ENCODE measurements at places on chromosomes 4 and X.

- no peak for DNase-seq
Observed at GRCh38 chr4:148857239-148857972, 415.2 kb upstream of the NR3C2 start.

DNA sequence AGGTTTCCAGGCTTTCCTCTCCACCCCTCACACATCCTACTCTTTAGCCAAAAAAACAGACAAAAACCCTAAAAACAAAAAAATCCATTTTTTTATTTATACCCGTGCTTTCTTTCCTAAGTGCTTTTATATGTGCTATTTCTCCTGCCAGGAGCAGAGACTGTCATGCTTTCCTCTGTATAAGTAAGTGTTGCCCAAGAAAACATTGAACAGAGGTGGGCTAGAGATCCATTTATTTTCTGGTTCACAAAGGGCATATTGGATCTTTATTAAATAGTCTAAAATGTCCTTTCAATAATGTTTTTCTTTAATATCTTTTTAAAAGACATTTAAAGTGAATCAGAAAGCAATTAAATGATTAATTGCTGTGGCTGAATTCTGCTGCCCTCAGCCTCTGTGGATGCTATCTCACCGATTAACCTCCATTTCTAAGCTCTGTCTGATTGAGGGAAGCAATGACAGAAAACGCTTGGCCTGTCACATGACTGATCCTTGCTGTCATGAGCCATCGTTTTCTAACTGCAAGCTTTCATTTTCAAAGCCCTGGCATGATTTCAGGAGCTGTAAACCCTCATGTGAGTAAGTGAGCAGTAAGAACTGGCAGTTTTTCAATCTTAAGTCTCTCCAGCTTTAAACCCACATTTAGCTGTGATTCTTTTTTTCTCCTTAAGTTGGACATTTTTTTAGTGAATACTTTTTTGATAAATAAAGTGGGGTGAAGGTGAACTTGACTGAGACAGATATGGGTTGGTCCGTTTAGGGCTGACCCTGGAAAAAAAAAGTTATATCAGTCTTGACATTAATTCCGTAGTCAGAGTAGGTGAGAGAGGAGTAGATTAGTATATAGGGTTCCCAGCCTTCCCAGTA is 180.7 kb upstream of the PGRMC2 start:
- no peak for DNase-seq

DNA sequence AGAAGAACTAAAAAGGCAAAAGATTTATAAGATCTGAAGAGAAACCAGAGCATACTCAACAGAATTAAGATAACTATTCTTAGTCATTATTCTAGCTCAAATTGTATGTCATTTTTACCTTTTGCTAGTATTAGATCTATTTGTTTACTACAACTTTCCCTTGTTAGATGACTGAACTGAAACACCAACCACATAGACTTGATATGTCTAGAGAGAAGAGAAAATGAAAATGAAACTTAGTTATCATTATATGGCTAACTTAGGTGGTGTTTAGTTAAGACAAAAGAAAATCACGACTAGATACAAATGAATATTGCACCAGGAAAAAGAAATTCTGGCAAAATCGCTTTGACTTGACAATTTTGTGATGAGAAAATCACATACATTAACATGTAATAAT is 690.8 kb downstream of the PCDH18 start:
- no peak for DNase-seq

GRCh38 chr4:123699880-123700771 is 303.5 kb downstream of the SPRY1 start:
- no peak for DNase-seq

DNA sequence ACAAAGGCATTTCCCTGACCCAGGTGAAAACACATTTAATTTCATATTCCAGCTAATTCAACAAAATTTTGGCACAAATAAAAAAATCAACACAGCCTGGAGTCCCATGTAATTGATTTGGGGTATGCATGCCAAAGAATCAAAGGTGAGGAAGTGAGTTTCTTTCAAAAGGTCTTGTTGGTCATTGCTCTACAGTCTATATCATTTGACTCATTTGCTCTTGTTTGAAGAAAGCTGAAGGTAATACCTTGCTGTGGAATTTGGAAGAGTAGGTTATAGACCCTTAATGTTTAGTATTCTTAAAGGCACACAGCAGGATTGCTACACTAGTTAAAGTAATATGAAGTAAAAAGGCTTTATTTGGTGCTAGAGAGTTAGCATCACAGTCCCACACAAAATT is 25.4 kb downstream of the COL4A6 start:
- no peak for DNase-seq

DNA sequence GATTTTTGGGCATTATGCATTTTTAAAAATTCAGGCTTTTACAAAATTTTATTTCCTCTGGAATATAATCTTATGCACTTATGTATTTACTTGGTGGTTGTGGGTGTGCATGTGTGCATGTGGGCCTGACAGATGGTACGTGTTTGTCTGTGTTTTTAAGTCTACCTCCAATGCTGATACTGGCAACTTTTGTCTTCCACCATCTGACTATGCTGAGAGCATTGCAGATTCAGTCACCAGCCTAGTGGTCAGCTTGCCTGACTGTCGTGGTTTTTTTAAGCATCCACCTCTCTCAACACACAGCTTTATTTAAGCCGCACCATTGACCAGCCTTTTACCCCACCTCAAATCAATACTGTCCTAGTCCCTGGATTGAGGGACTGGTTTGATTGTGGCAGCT is 37.1 kb downstream of the FSTL5 start:
- no peak for DNase-seq

DNA sequence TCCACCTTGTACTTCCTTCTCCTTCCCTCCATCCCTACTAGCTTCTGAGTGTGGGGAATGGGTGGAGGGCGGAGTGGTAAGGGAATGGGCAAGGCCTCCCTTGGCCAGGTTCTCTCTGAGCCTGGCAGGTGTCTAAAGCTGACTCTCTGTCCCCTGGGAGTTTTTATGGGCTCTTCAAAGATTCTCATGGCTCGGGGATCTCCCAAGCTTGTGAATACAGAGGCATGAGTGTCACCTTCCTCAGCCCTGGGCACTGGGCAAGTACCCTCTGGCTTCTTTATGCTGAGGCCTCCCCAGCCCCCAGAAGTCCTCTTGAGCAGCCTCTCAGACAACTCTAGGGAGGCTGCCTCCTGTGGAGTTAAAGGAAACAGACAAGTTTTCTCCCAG is 32.5 kb upstream of the DDX3X start:
- no peak for DNase-seq

DNA sequence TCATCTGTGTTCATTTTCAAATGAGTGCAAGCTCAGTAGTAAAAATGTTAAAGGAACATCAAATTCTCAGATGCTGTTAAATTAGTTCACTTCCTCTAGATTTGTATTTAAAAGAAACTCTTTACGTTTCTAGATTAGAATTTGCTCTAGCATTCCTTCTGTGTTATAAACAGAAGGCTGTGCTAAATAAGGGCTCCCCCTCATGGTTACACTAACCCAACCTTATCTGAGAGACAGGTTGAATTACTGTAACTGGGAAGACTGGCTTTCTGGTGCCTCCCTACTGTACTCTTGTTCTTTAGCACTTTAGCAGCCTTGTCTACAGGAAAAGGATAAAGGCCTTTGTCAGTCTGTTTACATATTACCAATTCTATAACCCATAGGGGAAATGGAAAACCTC is 56.8 kb downstream of the RXFP1 start:
- DNase-seq: no peak

- no peak for DNase-seq
Observed at GRCh38 chrX:47771473-47771872, 65.2 kb upstream of the ZNF81 start.

DNA sequence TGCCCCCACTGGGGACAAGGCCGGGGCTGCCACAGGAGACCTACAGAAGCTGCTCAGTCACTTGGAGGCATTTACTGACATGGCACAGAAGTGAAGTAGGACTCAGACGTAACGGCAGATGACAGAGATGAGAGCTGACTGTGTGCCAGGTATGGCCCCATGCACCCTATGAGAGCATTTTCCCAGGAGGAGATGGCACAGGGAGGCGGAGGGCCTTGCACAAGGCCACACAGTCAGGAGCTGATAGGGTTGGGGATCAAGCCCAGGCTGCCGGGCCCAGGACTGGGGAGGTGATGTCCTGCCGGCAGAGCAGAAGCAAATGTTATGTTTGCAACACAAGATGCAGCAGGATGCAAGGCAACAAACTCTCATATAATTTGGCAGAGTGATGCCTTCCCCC is 34.1 kb downstream of the NAT8L start:
- DNase-seq: no peak

GRCh38 chr4:146959692-146960091 is 14.0 kb upstream of the TTC29 start:
- no peak for DNase-seq

DNA sequence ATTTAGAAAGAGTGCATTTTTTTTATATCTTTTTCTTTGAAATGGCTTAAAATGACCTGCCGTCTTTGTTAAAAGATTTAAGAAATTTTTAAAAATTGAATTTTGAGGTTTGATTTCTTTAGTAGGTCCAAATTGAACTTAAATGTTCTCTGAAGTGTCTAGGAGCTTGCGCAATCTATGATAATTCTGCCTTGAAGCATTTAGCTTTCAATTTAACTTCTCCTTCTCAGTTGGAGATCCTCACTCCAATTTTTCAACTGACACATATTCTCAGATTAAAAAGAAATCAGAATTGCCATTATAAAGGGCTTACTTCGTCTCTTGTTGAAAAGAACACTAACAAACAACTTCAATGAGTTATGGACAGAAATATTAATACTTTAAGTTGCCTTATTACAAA is 273.5 kb downstream of the TMA16 start:
- DNase-seq: no peak

GRCh38 chr4:143300860-143301259 is 35.8 kb upstream of the GAB1 start:
- no peak for DNase-seq

- DNase-seq: no peak
Observed at GRCh38 chrX:55489314-55490009, at the start of gene USP51. USP51 (minus strand) TSS chrX:55489848; CDS start chrX:55488939, 909 bp downstream.

GRCh38 chr4:63049278-63049677 is 1360.0 kb downstream of the TECRL start:
- no peak for DNase-seq

DNA sequence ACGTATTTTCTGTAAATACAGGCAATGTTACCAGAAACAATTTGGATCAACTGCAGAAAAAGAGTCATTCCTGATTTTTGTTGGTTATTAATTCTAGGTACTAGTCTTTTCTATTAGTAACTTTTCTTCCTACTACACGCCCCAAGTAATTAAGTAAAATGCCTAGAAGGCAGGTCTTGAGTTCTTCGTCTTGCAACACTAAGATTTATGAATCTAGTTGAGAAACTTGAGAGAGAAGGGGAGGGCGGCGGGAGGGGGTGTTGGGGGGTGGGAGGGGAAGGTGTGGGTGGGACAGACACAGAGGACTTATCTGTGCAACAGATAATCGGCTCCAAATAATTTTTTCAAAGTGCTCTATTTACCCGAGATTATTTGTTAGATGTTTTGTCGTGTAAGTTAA is 3.0 kb downstream of the RAP2C start:
- no peak for DNase-seq

GRCh38 chr4:27886120-27886519 is 1025.5 kb downstream of the STIM2 start:
- DNase-seq: no peak

GRCh38 chr4:143282211-143282707 is 54.4 kb upstream of the GAB1 start:
- no peak for DNase-seq

DNA sequence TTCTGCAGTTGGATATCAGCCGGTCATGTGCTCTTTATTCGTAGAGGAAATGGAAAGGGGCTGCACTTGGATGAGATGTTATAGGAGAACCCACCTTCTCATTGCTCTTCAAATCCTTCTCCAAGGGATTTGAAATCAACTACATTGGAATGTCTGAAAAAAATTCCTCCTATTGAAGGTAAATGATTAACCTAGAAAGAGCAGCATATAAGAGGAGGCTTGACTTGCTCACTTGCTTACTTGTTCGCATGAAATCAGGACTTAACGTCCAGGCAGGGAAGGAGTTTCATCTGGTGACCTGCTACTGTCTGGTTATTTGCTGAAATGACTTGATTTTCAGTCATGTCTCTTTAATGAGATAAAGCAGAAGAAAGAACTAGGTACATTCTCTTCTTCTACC is 338.4 kb upstream of the NOCT start:
- no peak for DNase-seq

DNA sequence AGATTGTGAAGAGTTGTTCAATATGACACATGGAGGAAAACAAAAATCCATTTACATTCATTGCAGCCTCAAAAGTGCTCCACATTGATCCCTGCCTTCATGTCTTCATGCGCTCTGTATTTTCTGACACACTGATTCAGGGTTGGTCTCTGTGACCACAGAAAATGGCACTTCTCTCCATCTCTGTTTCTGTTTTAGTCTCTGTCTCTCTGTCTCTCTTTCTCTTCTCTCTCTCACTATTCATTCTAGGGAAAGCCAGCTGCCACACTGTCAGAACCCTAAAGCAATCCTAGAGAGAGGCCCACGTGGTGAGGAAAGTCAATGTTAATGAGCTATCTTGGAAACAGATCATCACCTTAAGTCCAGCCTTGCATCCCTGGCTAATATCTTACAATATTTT is 2238.4 kb downstream of the PCDH7 start:
- DNase-seq: no peak

DNA sequence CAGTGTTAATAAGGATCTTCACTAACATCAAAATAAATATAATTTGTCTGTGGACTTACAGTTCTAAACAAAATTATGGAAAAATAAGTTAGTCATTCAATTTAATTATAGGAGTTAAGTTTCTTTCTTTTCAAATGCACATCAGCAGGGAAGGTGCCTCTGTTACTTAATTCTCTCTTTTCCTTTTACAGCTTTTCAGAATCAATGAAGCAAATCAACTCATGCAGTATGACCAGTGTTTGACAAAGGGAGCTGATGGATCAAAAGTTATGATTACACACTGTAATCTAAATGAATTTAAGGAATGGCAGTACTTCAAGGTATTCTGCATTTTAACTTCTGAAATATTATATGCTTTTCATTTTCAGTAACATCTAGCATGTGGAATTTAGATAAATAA is 15.9 kb downstream of the HMGB2 start:
- DNase-seq: no peak

DNA sequence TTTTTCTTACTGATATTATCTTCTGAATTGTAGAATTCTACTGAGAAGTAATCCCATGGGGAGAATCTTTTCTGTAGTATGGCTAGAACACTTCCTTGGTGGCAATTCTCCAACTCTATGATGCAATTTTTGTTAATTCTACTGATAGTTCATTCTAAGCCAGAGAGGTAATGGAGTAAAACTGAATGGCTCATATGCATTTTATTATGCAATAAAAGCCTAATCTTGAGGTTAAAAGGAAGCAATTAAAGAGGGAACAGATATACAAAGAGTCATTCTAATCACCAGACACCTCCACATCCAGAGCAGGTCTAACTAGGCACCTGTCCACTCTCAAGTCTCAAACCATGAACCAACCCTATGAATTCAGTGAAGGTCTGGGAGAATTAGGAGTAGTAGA is 9.7 kb downstream of the RAP2C start:
- DNase-seq: no peak

- DNase-seq: no peak
Observed at GRCh38 chrX:143095321-143095720, 69.6 kb downstream of the SPANXN4 start.

- no peak for DNase-seq
Observed at GRCh38 chr4:25702848-25703247, 47.2 kb downstream of the SLC34A2 start.

- DNase-seq: no peak
Observed at GRCh38 chr4:87783781-87784180, 15.6 kb upstream of the IBSP start.

GRCh38 chrX:42119076-42119475 is 195.7 kb upstream of the CASK start:
- DNase-seq: no peak
